DMS79 treated with DMSO at 0.1 percent for 48 hours (cell line): ENCODE measurements at places on chromosomes 4 and X.

- DNase-seq, result no peak
Observed at GRCh38 chr4:162706632-162707031, 460.1 kb downstream of the NAF1 start.

- DNase-seq, result no peak
Observed at GRCh38 chr4:6575503-6576240, 683 bp downstream of the MAN2B2 start.

DNA sequence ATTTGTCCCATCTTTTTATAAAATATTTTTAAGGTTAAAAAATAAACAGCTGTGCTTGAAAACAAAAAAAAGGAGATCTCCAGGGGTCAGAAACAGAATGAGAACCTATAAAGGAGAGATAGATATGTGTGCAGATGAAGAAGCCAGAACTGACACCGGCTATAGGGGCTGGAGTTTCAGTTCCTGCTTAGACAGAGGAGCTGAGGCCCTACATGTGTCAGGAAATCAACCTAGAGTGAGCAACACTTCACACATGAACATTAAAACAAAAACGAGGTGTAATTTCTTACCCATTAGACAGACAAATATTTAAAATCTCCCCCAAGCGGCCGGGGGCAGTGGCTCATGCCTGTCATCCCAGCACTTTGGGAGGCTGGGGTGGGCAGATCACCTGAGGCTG is 17.8 kb upstream of the HUWE1 start:
- no peak for DNase-seq

DNA sequence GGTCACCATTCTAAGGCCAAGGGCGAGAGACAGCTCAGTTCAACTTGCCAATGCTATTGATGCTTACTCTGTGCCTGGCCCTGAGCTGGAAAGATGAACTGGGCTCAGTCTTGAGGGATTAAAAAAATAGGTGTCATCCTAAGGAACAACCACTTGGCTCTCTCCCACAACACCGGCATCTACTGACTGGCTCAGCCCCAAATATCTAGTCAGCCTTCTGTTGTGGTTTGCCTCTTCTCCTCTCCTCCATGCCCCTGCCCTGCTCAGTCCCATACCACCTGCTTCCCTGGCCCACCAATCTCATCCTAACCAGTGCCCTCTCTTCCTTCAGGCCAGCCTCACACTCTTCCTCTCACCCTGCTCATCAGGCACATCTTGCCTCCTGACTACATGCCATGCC is 29.6 kb downstream of the KDM5C start:
- DNase-seq, result no peak

DNA sequence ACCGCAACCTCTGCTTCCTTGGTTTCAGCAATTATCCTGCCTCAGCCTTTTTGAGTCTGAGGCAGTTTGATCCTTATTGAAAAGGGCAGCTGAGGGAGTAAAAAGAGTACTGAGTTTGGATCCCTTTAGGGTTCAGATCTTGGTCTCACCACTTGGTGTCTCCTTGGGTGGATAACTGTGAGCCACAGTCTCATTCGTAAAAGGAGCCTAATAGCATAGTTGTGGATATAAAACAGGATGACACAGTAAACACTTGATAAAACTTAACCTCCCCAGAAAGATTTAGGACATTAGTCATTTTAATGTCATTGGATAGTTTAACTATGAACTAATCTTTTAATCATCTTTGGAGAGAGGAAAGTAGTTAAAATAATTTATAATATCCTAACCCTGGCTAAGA is 173.0 kb downstream of the ANK2 start:
- no peak for DNase-seq

- DNase-seq, result no peak
Observed at GRCh38 chrX:152896450-152896849, 1.4 kb upstream of the ZNF185 start.

DNA sequence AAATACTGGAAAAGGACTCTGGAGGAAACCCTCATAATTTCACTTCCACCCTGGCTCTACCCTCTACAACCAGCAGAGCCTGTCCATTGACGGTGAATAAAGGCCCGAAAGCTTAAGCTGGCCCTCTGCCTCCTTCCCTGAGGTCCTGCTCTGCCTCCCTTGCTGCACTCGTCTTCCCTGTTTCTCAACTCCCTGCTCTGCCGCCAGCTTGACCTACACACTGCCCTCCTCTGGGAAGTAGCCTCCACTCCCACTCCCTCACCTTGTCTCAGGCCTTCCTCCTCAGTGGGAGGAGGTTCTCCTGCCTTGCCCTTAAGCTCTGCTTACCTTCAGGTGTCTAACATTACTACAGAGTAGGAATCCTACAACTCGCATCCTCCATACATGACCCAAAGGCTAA is 608.6 kb upstream of the NR3C2 start:
- no peak for DNase-seq

DNA sequence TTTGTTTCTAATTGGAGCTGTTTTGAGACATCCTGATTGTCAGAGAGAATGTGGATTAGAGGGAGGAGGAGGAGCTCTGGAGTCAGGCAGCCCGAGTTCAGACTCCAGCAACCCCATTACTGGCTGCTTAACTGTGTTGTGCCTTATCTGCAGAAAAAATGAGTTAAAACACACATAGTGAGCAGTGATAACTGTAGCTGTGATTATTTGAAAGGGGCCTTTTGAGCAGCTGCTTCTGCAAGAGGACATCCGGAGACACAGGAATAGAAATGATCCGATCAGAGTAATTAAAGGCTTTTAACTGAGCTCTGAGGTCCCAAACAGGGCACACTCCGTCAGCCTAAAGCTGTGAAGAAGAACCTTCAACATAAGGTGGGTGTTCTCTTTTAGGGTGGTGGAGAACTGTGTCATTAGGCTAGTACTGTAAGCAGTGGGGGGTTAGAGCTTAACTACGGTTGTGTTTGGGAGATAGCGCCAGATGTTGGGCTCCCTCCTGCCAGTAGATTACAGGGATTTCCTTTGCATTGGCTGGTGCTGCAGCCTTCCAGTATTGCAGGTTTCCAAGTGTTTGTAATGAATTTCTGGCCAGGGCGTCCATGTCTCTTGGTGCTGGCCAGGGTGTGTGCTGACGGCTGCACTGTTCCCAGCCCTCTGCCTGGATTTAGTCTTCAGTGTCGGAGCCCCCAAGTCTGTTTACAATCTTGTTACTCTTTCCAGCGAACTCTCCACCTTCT is 24.3 kb downstream of the ADD1 start:
- no peak for DNase-seq

DNA sequence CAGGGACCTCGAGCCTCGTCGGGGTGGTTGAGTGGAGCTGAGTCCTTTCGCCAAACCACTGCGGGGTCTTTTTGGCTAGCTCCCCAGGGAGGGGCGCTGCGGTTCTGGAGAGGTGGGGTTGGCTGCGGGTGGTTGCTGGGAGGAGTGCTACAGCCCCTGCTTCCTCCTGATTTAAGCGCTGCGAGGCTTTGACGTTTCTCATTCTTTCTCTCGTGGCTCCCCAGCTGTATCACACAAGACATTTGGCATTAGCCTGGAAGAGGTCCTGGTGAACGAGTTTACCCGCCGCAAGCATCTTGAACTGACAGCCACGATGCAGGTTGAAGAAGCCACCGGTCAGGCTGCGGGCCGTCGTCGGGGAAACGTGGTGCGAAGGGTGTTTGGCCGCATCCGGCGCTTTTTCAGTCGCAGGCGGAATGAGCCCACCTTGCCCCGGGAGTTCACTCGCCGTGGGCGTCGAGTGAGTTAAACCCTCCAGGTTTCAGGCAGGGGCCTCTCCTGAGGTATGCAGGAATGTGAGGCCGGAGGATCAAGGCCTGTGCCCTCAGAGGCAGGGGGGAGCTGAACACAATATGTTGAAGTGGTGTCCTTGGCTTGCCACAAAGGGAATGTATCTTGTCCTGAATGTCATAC is 25.5 kb downstream of the ARHGAP36 start:
- DNase-seq, result no peak
